ENCODE measurements at places on chromosomes 11 and 22.

GRCh38 chr11:132942611-132943356, 589.5 kb downstream of the OPCML start:
- no peak for DNase-seq

DNA sequence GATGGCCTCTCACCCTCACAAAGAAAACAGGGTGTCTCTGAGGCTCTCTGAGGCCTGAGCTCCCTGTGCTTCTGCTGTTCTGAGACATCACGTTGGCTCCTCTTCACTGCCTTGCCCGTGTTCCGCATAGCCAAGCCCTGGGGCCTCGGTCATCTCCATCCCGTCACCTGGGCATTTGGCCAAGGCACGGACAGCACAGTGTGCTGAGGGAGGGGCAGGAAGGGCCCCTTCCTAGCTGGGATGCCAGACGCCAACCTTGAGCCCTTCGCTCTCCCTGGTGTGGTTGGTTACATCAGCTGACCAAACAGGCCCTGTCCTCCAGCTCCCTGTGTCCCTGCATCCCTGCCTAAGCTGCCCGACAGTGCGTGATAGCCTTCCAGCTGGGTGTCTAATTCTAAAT, 25.9 kb downstream of the MOV10L1 start:
- DNase-seq, result no peak

DNA sequence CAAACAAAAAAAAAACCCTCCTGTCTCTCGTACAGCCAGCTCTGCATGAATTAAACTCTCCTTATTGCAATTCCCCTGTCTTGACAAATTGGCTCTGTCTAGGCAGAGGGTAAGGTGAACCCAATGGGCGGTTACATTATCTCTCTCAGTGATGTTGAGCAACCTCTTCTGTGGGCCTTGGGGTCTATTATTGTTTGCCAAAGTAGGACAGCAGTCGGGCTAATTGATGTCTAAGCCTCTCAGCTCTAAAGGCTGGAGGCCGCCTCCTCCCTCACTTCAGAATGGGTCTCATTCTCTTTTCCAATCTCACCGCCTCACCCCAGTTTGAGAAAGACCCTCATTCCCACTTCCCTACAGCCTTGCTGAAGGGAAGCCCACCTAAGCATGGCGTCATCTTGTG, 1.3 kb upstream of the SLC25A45 start:
- DNase-seq, result peak; percentile 16

GRCh38 chr22:37248251-37248650, 4.2 kb upstream of the RAC2 start:
- no peak for DNase-seq

GRCh38 chr11:119504371-119504770, 81.4 kb upstream of the THY1 start:
- no peak for DNase-seq

GRCh38 chr11:108872781-108873291, 208.0 kb downstream of the DDX10 start:
- peak; percentile 58 for DNase-seq

DNA sequence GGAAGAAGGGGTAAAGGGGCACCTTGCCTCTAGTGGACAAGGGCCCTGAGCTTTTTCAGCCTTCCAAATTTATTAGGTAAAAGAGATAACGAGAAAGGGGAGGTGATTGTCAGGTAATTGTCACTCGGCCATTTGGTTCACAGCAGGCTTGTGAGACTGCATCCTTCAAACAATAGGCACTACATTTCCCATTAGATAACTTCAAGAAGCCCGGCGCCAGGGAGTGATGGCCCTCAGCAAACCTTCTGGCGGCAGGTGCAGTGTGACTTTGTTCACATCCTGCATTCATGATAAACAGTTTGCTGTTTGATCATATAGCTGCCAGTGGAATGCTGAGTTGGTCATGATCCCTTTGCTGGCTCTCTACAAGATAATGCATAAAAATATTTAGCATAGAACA, 185.1 kb downstream of the CWF19L2 start:
- no peak for DNase-seq

DNA sequence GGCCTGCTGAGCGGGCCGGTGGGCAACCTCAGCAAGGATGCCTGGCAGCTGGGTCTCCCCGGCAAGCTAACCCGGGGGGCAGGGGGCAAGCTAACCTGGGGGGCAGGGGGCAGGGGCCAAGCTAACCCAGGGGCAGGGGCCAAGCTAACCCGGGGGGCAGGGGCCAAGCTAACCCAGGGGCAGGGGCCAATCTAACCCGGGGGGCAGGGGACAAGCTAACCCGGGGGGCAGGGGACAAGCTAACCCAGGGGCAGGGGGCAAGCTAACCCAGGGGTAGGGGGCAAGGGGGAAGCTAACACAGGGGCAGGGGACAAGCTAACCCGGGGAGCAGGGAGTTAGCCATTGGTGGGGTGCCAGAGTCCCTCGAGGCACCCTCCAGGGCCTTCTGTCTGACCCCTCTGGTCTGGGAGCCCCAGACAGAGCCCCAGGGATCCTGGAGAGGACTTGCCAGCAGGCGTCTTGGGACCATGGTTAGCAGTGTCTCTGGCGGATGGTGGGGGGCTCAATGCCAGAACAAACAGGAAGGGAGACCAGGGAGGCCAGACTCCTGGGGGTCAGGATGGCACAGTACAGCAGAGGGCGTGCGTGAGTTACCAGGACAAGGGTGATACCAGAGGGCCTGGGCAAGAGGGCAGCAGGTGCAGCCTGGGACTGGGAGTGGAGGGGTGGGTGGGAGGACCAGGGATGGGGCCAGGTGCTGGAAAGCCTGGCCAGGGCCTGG, 16.1 kb downstream of the IGF2 start:
- peak; percentile 48 for DNase-seq

- peak; percentile 32 for DNase-seq
These were observed 19.2 kb downstream of the NECTIN1 start for GRCh38 chr11:119709638-119710346.

DNA sequence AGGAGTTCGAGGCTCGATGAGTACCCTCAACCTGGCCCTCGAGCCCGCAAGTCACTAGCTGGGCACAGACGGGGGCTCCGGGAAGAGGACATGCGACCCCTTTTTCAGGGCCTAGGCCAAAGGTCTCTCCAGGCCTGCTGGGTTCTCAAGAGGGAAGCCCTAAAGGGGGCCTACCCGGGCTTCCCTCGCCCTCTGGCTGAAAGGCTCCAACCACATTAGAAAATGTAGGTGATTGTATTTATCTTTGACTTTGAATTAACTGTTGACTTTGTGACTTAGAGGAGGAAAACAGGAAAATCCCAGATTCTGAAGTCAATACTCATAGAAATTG, 7.3 kb upstream of the PAX6 start:
- DNase-seq, result no peak

Data from Daoy (cell line).